GDM1 (cell line): ENCODE measurements at places on chromosomes 1 and 21.

DNA sequence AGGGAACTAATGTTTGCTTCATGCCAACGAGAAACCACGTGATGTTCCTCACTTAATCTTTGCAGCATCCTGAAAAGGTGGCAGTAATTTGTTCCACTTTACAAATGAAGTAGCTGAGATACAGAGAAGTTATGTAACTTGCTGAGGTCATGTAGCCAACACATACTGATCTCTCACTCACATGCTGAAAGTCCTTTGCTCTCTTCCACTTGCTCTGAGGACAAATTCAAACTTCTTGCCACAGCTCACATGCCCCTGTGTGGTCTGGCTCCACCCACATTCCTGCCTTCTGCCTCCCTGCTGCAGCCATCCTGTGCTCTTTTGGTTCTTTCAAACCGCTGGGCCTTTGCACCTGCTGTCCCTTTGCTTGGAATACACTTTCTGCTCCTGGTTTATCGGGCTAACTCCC is 55.4 kb downstream of the TMCO4 start:
- DNase-seq = no peak

GRCh38 chr1:73903092-73903491 is 294.9 kb downstream of the LRRIQ3 start:
- DNase-seq = no peak

DNA sequence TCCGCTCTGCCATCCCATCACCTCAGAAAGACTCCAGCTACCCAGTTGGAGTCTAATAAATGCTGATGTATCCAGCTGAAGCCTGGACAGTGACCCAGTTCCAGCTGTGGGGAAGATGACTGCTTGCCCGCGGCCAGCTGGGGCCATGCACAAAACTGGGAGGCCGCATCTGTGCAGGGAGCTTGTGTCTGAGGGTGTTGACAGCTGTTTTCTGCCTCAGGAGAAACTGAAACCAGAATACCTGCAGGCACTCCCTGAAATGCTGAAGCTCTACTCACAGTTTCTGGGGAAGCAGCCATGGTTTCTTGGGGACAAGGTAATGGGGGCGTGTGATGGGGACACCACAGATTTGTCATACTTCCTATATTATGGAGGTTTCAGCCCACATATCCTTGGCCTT is 3.2 kb downstream of the GSTM2 start:
- no peak for DNase-seq

- no peak for DNase-seq
Measured at GRCh38 chr1:6272868-6273267, 12.0 kb upstream of the GPR153 start.

DNA sequence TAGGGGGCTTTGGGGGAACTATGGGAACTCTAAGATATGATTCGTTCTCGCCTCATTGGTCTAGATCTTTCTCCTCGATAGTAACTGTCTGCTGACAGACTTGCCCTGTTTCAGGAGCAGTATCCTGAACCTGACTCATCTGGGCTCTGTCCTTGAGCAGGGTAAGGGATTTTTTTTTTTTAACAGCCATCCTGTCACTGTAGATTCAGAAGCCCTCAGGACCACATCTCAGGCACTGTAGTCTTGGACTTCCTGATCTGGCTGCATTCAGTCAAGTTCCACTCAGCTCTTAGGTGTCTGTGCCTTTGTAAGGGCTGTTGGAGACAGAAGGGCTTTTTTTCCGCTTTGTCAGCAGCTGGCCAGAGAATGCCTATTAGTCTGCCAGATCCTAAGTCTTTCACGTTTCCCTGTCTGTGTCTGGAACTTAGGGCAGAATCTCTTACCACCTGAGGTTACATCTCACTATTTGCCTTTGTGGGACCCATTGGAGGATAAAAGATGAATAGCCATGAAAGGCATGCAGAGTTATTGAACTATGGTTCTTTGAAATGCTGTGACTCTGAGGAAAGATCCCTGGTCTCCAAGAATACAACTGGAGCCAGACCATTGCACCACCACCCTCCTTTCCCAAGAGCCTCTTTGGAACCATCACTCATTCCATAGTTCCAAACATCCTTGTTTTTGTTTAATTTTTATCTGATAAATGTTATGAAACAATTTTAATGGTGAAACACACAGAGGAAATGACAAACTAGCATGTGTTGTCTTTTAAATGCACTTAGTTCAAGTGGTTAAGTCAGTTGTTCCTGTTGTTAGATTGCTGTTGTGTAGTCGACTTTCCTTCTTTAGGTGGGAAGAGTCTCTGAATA is 49.7 kb upstream of the MACF1 start:
- DNase-seq = no peak

GRCh38 chr1:42081475-42081874 is 71.7 kb upstream of the GUCA2B start:
- DNase-seq = no peak

- DNase-seq = no peak
Measured at GRCh38 chr1:201649761-201650622, 111.1 kb downstream of the NAV1 start.

GRCh38 chr1:53541761-53542550 is 82.8 kb downstream of the DMRTB1 start:
- no peak for DNase-seq

- DNase-seq = no peak
Measured at GRCh38 chr1:4055294-4055967, 155.4 kb upstream of the C1orf174 start.

GRCh38 chr1:243253926-243254232 is 1.2 kb downstream of the CEP170 start:
- no peak for DNase-seq

DNA sequence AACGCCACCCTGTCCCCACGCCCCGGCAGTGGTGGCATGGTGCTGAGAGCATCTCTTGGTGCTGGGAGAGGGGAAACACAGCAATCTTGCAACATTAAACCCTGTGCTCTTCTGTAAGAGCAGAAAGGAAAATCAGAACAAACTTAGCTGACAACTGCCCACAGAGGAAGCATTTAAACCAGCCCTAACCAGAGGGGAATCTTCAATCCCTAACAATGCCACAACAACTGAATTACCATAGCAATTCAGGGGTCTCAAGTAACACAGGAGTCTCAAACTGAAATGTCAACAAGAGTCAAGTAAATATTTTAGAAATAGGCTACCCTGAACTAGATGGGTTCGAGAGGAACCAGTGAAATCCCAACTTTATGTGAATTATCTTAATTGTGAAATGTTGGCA is 1983.6 kb downstream of the NCAM2 start:
- DNase-seq = no peak

DNA sequence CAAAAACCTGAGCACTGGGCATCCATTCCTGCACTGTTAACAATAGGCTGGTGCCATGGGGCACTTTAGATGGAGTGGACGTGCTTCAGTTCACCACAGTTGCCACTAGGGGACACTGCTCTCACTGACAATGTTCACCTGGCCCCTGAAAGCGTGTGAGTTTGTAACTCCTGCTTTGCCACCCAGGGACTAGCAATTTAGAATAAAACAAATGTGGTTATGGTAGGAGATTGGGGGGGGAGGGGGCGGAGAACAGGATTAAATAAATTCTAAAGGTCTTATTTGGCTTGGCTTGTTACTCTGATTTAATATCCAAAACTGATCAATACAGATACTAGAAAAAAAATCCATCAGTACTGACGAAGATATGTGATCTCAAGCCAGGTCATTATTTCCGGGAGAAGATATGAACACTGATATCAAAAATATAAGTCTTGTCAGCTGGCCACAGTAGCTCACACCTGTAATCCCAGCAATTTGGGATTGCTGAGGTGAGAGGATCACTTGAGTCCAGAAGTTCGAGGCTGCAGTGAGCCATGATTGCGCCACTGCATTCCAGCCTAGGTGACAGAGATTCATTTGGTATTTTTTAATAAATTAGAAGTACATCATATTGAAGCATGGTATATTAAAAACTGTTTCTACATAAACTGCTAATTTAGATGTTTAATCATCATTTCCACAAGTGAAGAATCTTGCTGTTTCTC is 23.2 kb downstream of the INTS7 start:
- peak; percentile 34 for DNase-seq

DNA sequence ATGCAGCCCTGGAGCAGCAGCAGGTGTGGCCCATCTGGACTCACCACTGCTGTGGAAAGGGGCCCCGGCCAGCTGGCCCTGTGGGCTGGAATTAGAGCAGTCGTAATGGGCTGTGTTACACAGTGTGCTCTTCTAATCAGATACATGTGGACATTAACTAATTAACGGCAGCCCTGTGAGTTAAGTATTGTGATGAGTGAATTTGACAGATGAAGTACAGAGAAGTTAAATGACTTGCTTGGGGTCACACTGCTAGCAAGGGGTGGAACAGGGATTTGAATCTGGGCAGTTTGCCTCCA is 58.6 kb downstream of the MDM4 start:
- no peak for DNase-seq

GRCh38 chr21:21233051-21233450 is 234.8 kb downstream of the NCAM2 start:
- DNase-seq = no peak

- DNase-seq = no peak
Measured at GRCh38 chr1:52053862-52054261, 1.1 kb downstream of the TXNDC12 start.

- DNase-seq = no peak
Measured at GRCh38 chr21:27645285-27645684, 678.4 kb upstream of the ADAMTS5 start.

DNA sequence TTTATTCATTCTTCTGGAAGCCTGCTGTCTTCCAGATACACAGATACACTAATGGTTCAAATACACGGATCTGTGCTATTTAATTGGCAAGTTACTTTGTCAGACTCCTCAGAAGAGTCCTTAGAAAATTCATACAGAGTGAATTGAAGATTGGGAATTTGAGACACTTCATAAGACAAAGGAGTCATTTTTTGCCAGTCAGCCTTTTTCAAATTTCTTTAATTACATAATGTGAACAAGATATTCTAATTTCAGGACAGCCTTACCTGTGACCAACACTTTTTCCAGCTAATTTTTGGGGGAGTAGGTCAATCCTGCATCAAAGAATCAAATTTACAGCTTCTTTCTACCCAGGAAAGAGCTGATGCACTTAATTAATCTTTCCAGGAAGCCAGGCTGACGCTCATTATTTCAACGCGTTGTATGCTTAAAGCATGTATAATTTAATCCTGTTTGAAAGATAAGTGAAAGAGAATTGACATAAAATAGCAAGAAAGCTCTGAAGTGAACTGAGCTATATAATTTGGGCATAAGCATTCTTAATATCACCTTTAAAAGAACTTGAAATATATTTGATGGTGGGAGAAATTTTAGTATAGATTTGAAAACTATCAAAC is 12.8 kb upstream of the NRIP1 start:
- no peak for DNase-seq

GRCh38 chr1:910881-911721 is 12.6 kb upstream of the SAMD11 start:
- DNase-seq = no peak

DNA sequence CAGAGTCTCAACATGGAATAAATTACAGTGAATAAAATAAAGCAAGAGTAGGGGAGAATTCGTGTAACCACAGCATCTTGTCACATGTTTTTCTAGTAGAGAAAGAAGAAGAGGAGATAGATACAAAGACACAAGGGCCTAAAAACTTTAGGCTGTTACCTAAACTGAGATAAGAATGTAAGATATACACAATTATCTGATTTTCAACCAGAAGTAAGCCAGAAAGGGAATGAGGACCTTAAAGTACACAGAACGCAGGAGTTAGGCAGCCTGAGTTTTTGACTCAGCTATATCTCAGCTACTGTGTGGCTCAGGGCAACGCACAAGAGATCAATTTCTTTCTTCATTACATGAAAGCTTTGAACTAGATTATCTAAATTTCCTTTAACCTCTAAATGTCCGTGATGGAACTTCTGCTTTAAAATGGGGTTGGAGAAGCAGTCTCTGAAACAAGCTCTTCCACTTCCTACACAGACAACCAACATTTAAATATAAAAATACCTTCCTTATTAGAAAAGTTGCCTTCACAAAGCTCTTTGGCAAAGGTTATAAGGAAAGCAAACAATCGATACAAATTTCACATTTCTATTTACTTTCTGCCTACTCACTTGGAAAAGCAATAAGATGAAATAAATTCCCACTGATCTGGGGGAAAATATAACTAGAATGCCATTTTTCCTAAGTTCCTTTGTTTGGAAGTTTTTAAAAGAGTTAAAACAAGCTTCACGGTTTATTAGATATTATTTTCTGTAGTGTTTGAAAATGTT is 5.2 kb upstream of the RGS13 start:
- DNase-seq = no peak

GRCh38 chr1:19032701-19033514 is 76.4 kb upstream of the IFFO2 start:
- no peak for DNase-seq

DNA sequence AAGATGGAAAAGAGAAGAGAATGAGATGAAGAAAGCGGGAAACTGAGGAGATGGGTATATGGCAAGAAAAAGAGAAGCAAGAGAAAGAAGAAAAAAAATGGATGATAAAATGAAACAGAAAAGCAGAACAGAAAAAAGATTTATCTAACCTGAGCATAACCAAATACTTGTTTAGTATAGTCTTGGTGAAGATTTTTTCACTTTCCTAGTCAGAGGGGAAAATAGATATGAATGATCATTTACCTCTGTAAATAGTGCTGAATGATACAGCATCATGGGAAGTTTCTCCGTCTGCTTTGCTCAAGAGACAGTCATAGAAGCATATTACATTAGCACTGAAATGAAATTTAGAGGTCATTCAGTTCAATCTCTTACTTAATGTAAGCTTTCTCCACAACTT is 36.1 kb upstream of the PLPPR4 start:
- no peak for DNase-seq

GRCh38 chr1:107920561-107920960 is 44.4 kb downstream of the VAV3 start:
- DNase-seq = no peak

GRCh38 chr1:38526046-38526445 is 333.5 kb downstream of the RRAGC start:
- DNase-seq = no peak

DNA sequence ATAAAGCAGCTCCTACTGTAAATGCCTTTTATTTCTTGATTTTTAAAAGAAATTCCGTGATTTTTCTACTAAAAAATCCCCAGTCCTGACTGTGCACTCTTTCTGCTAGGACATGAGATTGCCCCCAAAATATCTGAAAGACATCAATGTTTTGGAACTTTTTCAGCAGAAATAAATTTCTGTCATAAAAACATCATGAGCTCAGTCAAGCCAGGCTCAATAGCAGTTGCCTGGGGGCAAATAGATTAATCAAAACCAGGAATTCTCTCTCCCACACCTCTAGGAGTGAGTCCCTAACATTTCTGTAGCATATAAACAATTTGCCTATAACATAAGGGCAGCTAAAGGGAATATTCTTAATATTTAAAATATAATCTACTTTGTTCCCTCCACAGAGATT is 654.1 kb downstream of the PTPRC start:
- no peak for DNase-seq

DNA sequence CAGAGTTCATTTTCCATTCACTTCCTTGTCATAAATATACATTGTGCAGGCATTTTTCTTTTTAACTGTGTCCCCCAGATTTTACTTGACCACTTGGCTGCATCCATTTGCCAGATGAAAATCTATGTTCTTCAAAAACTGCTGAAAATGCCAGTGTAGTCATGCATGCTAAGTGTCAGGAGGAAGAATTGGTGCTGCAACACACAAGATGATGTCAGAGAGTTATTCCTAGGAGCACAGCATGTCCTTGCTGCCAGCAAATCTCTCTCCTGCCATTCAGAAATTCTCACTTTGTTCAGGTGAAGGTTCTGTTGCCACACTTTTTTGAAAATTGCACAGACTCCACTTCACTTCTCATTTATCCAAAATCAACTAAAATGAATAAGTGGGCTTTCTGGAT is 106.4 kb upstream of the MAGI3 start:
- no peak for DNase-seq

- DNase-seq = no peak
Measured at GRCh38 chr1:9626201-9626608, 25.3 kb upstream of the PIK3CD start.
